ENCODE measurements at places on chromosomes 1 and 21.

- DNase-seq = no peak
Measured at GRCh38 chr1:94772230-94772641, 47.9 kb upstream of the SLC44A3 start.

DNA sequence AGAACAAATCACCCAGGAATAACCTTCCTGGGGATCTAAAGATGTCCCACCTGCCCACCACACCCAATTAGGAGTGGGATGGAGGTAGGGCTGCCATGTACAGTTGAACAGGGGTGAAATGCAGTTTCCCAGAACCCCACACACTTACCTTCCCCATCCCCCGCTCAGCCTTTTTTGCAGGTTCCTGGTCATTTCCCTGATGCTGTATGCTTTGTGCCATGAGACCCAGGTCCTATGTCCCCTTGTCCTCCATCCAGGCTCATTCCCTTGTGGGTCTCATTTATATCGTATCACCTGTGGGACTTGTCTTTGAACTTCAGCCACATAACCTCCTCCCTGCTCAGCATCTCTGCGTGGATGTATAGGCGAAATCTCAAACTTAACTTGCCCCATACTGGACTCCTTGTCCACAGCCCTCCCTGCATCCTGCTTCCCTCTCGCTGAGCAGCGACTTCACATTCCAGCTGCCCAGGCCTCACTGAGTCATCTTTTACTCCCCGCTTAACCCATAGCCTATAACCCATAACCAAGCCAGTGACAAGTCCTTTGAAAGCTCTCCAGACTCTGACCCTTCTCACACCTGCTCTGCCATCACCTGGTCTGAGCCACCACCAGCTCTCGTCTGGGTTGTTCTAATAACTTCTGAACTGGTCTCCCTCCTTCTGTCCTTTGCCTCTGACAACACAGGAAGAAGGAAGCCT lies 4.7 kb downstream of the LDLRAD2 start:
- DNase-seq = no peak

DNA sequence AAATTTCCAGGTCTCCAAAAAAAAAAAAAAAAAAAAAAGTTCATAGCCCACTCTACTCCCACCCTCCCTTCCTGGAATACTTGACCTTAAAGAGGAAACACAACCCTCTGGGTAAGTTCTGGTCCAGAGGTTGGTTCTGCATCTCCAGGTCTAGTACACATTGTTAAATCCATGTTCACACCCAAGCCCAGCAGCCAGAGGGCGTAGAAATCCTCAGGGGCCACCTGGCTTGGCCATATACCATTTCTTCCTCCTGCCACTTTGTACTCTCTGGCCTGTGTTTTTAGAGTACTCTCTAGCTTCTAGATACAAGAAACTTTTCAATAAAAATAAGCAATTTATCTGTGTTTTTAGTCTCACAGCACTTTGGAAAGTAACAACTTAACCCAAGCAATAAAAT lies 89.3 kb downstream of the PHTF1 start:
- DNase-seq = no peak

DNA sequence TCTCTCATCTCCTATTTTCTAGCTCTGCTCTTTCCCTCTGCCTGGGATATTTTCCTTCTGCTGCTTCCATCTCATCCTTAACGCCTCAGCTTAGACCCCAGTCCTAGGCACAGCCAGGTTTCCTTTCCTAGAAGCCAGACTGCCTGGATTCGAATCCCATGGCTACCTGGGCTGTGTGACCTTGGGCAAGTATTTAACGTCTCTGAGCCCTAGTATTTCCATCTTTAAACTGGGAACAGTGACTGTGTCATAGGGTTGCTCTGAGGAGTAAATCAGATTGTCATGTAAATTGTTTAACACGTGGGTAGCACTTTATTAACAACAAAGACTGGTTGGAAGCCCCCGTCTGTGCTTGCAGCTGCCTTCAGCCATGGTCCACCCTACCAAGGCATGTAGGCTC lies 18.4 kb downstream of the DHRS3 start:
- no peak for DNase-seq

DNA sequence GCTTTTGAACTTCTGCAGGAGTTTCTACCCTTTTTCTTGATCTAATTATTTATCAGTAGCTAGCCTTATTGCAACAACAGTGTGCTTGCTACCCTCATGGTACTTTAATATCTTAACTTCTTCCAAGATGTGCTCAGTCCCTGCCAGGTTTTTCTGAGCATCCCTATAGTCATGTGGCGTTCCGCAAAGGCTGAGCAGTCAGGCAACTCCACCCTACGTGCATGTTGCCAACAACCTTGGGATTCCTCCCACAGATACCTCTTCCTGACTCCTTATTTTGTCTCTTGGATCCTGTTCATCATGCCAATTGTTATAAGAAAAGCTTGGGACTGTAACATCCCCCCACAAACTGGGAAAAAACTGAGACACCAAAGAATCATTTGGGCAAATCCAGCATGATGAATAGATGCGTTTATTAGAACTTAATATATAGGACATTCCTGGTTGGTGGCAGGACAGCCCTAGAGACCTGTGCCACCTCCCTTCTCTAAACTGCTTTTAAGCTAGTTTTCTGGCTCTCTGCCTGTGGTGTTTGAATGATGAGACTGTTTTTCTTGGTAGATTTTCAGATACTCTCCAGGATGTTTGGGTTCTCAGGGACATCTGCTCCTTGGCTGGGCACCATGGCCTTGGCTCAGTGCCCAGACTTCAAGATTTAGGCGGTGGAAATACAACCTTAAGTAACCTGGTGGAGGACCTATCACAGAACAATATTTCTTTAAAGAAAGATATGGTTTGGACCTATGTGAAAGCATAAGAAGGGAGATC lies 27.1 kb upstream of the KCTD3 start:
- DNase-seq = no peak

GRCh38 chr1:185229981-185230380 lies 73.0 kb downstream of the SWT1 start:
- DNase-seq = no peak

- no peak for DNase-seq
Measured at GRCh38 chr1:204889681-204890383, 19.2 kb downstream of the NFASC start.

Measured in stimulated activated CD4-positive, alpha-beta T cell treated with anti-CD3 and anti-CD28 coated beads, Interleukin-15, amount 100 ng/mL, for 1 hour (primary cell).